ENCODE measurements at places on chromosomes 3 and 15.

GRCh38 chr3:147943265-147943945 is 534.2 kb downstream of the ZIC1 start:
- DNase-seq, result no peak

- peak; percentile 87 for DNase-seq
Measured at GRCh38 chr3:17151598-17152373, 267.0 kb downstream of the PLCL2 start.

GRCh38 chr15:34014556-34014955 is 24.4 kb downstream of the AVEN start:
- no peak for DNase-seq

GRCh38 chr3:67876261-67876660 is 221.8 kb upstream of the SUCLG2 start:
- no peak for DNase-seq

All from stimulated activated CD4-positive, alpha-beta T cell treated with anti-CD3 and anti-CD28 coated beads, TNF-alpha, amount 100 ng/mL, for 24 hours (primary cell).